SIG-M5 (cell line): ENCODE measurements at places on chromosomes 4 and X.

- no peak for DNase-seq
These were observed 45.7 kb downstream of the FHDC1 start for GRCh38 chr4:152981842-152982241.

GRCh38 chrX:106927023-106927422, 6.8 kb downstream of the CLDN2 start:
- no peak for DNase-seq

- DNase-seq = no peak
These were observed 228.2 kb upstream of the TENM3 start for GRCh38 chr4:182015014-182015413.

DNA sequence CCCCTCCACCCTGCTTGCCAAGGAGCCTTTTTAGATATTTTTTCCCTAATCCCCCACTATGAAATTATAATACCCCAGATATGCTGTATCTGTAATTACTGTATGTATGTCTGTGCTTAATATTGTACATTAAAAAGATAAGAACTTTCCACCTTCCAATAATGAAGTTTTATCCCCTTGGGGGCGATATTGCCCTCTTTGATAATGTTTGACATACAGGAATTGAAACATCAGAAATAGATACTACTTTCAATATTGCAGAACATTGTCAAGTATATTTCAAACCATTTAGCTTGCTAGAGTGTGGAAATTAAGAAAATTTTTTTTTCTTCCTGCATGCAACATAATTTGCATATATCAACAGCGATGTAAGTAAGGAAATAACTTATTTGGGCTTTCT, 58.9 kb downstream of the NAF1 start:
- DNase-seq = no peak

GRCh38 chr4:154720618-154721267, 23.1 kb upstream of the LRAT start:
- DNase-seq = no peak

DNA sequence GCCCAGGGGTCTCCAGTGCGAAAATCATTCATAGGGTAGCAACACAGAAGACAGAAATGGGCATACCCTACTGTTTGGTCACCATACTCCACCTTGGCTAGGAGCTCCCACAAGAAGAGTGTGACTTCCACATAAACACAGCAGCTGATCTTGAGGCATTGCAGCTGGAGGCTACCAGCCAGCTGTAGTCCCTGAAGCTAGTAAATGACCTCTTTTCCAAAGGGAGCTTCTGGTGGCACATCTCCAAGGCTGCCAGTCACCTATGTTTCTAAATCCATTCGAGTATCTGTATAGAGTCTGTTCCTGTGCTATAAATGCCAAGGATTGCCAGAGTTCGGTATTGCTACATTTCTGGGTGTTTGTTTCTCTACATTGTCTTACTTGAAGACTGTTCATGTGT, 21.3 kb upstream of the PNPLA4 start:
- DNase-seq = no peak

DNA sequence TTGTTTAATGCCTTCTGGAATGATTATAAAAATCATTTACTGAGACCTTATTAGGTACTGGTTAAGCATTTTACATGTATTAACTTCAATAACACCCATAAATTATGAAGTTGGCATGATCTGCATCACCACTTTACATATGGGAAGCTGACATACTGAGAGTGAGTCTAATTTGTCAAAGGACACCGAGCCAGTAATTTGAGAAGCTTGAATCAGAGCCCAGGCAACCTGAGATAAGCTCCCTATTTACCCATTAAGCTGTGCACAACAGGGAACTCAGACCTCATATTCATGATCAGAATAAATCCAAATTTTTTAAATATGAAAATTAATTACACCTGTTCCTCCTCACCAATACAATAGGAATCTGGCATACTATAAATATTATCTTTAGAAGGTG, 247.9 kb upstream of the EPHA5 start:
- DNase-seq = no peak

DNA sequence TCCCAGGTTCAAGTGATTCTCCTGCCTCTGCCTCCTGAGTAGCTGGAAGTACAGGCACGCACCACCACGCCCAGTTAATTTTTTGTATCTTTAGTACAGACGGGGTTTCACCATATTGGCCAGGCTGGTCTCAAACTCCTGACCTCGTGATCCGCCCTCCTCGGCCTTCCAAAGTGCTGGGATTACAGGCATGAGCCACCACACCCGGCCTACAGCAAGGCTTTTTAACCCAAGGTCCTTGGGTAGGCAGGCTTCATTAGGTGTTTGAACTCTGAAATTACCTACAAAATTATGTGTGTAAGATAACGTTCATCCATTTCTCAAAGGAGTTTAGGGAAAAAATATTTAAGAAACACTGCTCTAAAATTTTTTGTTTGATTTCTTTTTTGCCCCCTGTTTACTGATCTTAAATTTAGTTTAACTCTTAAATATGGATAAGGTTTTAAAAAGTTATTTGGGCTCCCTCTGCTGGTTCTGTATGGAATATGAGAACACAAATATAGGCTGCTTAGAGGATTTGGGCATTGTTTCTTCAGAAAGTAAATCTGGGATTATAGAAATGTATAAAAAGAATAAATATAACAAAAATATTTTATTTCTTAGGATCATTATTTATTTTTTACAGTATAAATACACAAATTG, 92.8 kb downstream of the CBR4 start:
- DNase-seq = no peak

DNA sequence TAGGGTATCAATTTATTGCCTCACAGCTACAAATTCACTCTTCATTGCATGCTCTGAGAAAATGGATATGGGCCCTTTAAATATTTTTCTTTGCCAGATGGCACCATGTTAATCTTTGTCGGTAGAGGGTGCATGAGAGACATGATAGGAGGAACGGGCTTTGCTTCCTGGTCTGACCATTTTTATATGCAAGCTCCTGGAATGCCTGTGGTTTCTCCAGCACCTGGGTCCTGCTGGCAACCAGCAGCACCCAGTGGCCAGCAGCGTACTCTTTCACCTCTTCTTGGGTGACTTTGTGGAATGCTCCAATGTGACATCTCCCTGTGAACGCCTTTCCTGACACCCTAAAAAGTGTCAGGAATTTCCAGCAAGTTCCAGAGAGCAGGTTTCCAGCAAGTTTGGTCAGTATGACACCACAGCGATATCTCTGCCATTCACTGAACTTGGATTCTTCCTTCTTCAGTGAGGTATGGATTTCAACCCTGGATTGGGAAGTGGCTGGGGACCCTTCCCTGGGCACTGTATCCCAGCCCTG, 140.3 kb upstream of the PGRMC2 start:
- DNase-seq = no peak

DNA sequence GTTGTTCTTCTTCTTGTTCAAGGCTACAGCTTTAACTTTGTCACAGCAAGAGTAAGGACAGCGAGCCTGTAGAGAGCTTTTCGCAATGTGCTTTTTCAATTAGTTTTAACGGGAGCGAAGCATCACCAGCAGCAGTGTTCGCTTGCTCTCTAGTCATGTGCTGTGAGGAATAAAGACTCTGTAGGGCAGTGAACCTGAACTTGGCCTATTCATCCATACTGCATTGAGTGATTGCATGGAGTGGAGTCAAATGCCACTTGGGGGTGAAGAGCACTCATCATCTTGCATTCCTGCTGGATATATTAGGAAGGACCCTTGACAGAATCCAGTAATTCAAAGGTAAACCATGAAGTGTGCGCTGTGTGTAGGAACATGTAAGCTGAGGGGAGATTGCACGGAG, 240.0 kb downstream of the FRMPD4 start:
- no peak for DNase-seq

DNA sequence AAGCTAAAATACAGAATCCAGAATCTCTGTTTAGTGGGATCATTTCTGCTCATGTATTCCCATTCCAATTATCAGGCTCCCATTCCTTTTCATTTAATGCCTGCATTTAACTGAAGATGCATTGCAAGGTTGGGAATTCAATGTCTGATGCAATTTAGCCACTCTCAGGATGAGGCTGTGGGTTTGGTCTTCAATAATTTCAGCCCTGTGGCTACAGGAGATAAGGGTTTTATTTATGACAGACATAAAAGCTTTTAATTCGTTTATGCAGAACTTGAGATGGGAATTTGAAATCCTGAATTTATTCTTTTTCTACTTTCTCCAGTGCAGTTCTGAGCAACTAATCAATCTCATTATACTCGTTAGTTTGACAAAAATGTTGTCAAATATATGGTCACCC, 1225.9 kb downstream of the PCDH18 start:
- no peak for DNase-seq

DNA sequence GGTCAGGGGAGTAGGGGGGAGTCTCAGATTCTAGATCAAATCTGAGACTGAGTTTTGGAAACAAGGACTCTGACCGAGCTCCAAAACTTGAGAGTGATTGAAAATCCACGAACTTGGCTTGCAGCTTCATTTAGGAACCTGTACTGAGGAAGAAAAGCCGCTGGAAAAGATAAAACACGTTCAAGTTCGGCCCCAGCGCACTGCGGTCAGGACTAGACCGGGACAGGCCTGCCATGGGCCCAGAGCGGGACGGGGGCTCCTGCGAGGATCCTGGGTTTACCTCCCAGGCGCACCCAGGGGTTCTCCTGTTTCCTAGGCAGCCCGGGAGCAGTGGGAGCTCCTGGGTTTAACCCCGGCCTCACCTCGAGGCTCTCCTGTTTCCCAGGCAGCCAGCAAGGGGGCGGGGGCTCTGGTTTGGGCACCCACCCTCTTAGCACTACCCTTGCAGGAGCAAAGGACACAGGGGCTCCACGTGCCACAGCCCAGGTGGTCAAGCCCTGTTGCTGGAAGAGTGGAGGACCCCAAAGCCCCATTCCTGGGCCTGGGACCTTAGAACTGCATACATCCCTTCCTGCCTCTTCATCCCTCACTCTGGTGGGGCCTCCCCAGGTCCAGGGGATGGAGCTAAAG, 74.5 kb downstream of the ABLIM2 start:
- no peak for DNase-seq

DNA sequence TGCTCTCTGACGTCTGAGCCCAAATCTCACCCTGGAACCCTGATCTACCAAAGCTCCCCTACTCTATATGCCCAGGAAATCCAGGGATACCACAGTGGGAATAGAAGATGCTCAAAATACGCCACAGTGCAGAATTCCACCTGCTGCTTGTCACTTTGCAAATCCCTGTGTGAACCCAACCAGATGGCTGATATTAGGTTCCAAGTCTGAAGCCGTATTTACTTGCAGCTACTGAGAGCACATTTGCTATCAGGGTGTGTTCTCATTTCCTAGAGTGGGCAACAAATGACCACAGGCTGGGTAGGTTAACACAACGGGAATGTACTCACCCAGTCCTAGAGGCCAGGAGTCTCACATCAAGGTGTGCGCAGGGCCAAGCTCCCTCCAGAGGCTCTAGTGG, 126.8 kb downstream of the MXRA5 start:
- no peak for DNase-seq

DNA sequence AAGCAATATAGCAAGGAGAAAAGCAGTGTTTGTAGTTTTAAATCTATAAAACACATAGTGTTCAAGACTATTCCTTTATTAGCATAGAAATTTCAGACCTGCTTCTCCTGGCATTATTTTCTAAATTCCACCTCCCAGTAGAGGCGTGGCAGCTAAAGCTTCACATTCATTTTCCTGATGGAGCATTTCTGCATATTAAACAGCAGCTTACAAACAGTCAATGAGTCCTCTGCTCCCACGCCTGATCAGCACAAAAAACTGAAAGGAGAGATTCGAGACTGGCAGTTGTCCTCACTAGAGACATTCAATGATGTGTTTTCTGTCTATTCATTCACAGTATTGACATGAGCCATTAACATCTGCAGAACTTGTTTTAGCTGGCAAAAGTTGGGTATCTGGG, 61.4 kb downstream of the SHISA3 start:
- DNase-seq = no peak

DNA sequence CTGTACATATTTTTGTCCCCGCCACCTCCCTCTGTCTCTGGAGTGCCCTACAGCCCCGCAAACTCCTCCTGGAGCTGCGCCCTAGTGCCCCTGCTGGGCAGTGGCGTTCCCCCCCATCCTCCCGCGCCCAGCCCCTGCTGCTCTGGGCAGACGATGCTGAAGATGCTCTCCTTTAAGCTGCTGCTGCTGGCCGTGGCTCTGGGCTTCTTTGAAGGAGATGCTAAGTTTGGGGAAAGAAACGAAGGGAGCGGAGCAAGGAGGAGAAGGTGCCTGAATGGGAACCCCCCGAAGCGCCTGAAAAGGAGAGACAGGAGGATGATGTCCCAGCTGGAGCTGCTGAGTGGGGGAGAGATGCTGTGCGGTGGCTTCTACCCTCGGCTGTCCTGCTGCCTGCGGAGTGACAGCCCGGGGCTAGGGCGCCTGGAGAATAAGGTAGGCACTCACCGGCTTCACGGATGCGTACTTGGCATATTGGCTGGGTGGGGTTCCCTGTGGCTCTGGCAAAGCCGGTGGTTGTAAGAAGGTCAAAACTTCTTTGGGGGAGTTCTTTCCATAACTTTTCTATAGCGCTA, 653 bp downstream of the HHIP start:
- no peak for DNase-seq

DNA sequence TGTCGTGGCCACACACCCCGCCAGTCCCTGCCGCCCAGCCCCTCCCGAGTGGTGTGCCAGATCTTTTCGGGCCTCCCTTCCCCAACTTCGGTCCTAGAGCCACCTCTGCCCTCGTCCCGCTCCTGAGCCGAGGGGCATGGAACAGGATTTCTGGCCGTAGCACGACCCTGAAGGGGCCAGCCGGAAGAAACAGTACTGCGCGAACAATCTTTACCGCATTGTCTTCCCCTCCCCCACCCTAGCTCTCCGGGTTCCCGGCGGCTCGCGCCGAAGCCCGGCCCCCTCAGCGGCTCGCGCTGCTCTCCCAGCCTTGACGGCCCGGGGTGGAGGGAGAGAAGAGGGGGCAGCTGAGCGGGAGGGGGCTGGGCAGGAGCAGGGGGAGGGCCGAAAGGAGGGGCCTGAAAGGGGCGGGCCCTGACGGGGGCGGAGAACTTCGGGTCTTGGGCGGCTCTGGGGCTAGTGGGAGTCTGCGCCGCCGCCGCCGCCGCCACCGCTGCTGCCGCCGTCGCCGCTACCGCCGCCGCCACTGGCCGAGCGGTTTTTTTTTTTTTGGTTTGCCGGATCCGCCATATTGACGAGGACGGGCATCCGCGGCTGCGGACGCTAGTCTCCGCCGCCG, at the start of gene USP9X:
USP9X (plus strand) TSS at position 553 of the 619 bp plus-strand sequence. CDS start 38,184 bp downstream, outside the sequence.
- DNase-seq = peak; percentile 1

DNA sequence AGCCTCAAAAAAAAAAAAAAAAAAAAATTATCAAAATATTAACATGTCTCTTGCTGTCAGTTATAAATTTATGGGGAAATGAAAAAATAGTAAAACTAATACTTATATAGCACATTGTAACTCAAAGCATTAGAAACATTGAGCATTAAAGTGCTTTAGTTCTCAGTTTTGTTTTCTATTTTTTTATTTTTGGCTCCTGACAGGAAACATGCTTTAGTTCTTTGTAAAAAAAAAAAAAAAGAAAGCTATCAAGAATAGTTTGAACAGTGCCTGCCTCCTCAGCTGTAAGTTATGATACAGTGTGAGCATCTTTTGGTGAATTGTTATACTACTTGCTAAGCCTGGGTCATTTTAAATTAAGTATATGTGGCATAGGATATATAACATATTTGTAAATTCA, 5.1 kb upstream of the CENPC start:
- DNase-seq = no peak
